Activated naive CD4-positive, alpha-beta T cell treated with anti-CD3 and anti-CD28 coated beads for 36 hours (primary cell): ENCODE measurements at places on chromosomes 16 and 17. TPM values are rescaled to one million over a fixed set of nuclear protein-coding genes. Genes with fewer than 3 reads are reported as not detected.

HOXB13 gene
- total RNA-seq = not detected

ANKS4B gene
- total RNA-seq = not detected

- DNase-seq = no peak
Observed at GRCh38 chr16:2899564-2900072, 12.1 kb upstream of the FLYWCH1 start.

DNA sequence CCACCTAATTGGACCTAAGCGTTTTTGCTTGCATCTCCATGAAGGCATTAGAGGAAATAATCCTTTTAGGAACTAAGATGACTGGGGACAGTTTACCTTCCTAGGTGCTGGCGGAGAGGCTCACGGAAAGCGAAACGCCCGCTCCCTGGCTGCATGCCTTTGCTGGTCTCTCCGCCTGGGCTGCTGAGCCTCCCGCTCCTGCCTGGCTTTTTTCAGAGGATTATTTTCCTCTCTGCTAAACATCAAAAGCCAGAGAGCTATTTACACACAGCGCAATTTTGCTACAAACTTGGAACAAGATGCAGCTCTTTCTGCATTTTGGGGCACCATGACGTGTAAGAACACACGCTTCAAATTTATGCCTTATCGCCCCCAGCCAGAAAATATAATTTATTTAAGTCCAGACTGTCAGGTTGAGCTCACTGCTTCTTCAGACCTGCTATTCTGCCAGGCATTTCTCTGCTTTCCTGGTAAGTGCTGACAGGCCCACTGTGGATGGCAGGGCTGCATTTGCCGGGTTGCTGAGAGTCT is 124.4 kb downstream of the SPACA3 start:
- DNase-seq = no peak

PEMT gene
- 33.7 TPM for total RNA-seq

DNA sequence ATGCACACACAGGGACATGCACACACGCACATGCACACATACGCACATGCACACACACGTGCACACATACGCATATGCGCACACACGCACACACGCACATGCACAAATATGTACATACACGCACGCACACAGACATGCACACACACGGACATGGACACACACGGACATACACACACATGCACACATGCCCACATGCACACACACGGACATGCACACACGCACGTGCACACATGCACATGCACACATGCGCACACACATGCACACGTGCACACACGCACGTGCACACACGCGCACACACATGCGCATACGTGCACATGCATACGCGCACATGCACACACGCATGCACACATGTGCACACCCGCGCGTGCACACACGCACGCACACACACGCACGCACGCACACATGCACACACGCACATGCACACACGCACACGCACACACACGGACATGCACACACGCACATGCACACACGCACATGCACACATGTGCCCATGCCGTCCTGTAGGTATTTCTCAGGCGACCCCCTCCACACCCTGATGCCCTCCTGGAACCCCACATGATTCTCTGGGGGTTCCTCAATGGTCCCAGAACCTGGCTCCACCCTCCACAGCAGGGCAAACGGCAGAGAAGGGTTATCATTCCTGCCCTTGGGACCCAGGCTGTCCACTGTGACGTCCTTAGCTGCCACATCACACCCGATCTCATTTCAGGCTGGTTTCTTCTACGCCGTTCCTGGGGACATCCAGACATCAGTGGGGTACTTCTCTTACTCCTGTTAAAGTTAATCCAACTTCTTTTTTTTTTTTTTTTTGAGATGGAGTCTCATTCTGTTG is 9.6 kb upstream of the RBFOX3 start:
- peak; percentile 1 for DNase-seq

DNA sequence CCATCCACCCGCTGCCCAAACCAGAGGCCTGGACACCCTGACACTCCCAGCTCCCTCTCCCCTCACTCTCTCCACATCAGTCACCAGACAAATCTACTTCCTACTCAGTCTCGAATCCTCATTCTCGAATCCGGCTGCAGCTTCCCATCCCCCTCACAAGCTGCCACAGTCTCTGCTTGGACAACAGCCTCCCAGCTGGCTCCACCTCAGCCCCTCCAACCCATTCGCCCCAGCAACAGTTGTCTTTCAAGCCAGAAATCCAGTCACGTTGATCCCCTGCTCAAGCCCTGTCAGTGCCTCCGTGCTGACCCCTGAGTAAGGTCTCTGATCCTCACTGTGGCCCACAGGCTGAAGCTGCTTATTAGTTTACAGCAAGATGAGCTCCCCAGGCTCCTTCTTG is 44.2 kb upstream of the MTSS2 start:
- DNase-seq = no peak

- no peak for DNase-seq
Observed at GRCh38 chr17:14048169-14048568, 21.1 kb upstream of the COX10 start.

DNA sequence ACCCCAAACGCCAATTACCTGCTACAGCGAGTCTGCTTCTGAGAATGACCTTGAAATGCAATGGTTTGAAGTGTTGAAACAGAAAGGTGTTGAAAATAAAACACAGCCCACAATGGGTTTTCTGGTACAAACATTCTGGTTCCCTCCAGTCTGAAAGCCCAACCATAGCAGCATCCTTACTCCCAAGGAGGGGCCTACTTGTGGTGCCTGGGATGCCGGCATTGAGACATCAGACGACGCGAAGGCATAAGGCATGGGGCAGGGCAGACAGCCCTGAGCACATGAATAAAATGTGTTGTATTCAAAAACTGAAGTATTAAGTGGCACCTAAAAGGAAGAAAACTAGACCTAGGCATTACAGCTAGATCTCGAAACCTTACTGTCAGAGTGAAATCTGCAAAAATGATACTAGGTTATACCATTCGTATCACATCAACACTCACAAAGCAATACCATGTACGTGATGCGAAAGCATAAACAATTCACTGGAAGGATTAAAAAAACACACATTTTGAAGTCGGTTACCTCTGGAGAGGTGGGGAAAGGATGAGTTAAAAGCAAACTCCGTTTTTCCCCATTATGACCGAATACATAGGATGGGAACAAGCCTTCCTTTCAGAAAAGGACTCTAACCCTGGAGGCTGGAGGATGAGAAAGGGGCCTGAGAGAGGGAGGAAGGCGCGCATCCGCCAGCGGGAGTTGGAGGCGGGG is 702 bp downstream of the NUDT21 start:
- DNase-seq = peak; percentile 68

DNA sequence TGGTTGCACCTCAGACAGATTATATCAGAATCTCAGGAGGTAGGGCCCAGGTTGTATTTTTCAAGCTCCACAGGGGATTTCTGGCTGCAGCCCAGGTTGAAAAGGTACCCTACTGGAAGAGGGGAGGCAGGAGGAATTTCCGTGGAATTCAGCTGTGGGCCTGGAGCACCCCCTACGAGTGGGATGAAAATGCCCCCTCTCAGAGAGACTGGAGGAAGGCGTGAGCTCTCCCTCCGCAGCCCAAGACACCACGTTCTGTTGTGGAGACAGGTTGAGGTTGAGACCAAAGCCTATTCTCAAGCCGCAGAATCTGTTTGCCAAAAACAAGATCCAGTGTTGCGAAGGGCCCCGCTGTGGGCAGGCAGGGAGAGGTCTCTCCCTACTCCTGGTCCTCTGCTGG is 102.0 kb downstream of the CCDC182 start:
- no peak for DNase-seq
